ENCODE measurements at places on chromosomes 2 and 18.

GRCh38 chr18:9578306-9578705, 36.1 kb downstream of the PPP4R1 start:
- no peak for DNase-seq

DNA sequence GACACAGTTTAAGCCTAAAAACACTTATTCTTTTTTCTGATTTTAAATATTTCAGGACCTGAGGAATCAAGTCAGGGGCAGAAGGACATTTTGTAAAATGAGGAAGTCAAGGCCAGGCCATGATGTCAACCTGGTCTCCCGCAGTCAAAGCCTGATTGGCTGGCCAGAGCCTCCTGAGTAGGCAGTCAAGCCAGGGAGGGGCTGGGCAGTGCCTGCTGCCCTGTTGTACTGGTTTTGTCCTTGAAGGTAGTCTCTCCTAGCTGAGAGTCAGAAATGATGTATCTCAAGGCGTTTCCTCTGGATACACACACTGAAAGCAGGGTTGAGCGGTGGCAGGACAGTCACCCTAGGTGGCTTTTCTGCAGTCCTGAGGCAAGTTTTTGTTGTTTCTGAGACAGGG, 19.8 kb downstream of the CCT7 start:
- DNase-seq = no peak

GRCh38 chr2:31054842-31055388, 83.3 kb downstream of the GALNT14 start:
- DNase-seq = no peak

- no peak for DNase-seq
Observed at GRCh38 chr2:241615041-241615440, 21.9 kb downstream of the THAP4 start.

GRCh38 chr2:227608561-227609338, 5.9 kb downstream of the SCYGR3 start:
- no peak for DNase-seq

GRCh38 chr2:48343571-48344440, 186.1 kb upstream of the STON1 start:
- DNase-seq = no peak

DNA sequence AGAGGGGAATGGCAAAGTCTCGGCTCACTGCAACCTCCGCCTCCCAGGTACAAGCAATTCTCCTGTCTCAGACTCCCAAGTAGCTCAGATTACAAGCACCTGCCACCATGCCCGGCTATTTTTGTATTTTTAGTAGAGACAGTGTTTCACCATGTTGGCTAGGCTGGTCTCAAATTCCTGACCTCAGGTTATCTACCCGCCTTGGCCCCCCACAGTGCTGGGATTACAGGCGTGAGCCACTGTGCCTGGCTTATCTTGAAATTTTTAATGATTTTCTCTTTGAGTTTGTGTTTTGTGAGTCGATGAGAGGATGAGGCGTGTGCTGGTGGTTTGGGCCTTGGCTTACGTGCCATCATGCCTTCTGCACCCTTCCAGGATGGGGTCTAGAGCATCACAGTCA, 101.3 kb upstream of the ST3GAL5 start:
- no peak for DNase-seq

Data from activated T-helper 9 cell treated with anti-CD3 and anti-CD28 coated beads, Interleukin-2, amount 50 U/mL, for 16 hours (primary cell).